Lung microvascular endothelial cell (primary cell): ENCODE measurements at places on chromosomes 3 and 15. TPM values are rescaled to one million over a fixed set of nuclear protein-coding genes. Genes with fewer than 3 reads are reported as not detected.
A peak's percentile ranks its signal among the peaks of the same experiment; 100 is the strongest.

GRCh38 chr3:160754371-160754854 lies 1.6 kb upstream of the PPM1L start:
- DNase-seq = peak; percentile 43

DNA sequence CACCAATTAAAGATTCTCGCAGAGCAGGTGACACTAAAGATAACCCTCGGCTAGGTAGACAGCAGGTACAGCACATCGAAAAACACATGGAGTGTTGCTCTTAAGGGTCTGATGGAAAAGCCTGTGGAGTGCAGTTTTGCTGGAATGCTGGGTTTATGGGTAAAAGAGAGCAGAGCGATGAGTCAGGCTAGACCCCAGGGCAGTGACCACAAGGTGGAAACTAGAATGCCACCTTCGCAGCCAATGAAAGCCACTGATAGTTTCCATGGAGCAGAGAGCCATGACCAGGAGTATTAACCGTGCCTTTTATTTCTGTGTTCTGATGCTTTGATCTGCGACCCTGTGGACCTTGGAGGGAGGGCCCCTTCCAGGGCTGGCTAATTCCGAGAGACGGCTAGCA lies 149.8 kb downstream of the GABRB3 start:
- no peak for DNase-seq

DNA sequence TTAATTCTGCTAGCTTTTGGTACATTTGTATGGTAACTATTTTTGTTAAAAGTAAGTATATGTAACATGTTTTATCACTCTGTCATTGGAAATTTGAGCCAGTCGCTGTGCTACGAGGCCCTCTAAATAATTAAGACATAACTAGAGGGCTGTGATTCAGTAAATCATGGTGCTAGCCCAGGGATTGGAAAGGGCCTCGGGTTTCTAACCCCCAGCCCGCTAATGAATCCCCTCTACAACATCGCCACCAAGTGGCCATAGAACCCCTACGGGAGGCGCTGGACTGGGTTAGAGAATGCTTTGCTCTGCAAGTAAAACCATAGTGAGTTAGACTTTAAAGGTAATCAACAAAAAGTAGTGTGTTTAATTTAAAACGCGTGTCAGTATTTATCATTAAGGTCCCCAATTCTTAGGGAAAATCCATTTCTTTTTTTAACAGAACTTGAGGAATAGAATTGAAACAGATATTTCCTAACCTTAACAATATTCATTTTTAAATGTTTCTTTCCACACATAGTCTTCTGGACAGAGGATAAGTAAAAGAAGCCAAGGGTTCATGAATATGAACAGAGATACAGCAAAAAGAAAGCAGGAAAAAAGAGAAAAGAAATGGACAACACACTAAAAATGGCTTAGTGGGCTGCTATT lies 744.7 kb downstream of the EPHA3 start:
- DNase-seq = no peak

DNA sequence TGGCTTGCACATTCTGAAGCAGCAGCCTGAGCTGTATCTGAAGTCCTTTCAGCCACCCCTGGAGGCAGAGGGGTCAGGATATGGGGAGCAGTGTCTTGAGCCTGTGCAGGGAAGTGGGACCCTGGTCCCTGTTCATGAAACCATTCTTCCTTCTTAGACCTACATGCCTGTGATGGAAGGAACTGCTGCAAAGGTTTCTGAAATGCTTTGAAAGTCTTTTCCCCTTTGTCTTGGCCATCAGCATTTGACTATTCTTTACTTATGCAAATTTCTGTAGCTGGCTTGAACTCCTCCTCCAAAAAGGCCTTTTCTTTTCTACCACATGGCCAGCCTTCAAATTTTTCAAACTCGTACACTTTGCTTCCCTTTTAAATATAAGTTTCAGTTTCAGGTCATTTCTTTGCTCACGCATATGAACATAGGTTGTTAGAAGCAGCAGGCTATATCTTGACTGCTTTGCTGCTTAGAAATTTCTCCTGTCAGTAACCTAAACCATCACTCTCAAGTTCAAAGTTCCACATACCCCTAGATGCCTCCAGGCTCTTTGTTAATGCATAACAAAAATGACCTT lies 62.3 kb downstream of the GALK2 start:
- DNase-seq = no peak

DNA sequence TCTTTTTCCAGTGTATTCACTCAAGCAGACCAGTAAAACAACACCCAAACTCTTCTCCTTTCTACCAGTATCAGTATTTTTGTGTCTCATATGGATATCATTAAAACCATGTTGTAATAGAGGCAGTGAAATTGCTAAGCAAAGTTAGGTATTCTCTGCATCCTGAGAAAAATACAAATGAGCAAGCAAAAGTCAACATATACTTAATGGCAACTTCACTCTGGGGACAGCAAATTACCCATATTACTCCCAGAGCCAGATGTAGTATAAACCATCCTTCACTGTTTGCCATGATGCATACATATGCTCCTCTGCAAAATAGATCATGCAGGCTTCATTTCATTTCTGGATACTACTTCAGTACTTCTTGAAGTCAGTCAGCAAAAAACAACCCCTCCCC lies 22.1 kb downstream of the UBA5 start:
- DNase-seq = no peak

GRCh38 chr15:39934397-39935071 lies 619 bp downstream of the EIF2AK4 start:
- peak; percentile 36 for DNase-seq

- no peak for DNase-seq
These were observed 383.4 kb upstream of the ARRDC4 start for GRCh38 chr15:97576929-97577645.

DNA sequence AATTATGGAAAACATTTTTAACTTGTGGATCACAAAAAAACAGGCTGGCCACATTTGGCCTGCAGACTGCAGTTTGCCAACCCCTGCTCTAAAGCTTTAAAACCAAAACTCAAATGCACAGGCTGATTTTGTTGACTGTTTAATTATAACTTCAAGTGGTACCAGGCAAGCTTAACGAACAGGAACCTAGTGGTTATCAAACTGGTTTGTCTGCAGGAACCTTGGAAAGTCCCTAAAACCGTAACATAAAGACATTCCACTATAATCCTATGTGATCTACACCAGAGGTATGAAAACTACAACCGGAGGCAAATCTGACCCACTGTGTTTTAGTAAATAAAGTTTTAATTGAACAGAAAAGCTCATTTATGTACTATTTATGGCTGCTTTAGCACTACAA lies 52.4 kb downstream of the TBL1XR1 start:
- DNase-seq = no peak

DNA sequence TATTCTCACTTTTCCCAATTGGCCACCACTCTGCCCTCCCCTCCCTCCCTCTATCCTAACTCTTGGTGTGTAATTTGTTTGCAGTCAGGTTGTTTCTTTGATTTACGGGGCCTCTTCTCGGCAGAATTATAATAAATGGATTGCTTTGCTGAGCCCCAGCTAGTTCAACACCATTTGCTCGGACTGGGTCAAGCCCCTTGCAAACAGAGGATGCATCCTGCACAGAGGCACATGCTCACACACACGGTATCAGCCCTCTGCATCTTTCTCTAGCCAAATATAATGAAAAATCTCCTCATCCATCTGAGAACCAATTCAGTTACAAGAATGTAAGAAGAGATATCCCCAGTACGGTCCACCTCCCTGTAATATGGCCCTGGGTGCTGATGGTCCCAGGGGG lies 97.7 kb downstream of the EPHB1 start:
- DNase-seq = no peak

GRCh38 chr3:78506581-78507195 lies 1261.1 kb downstream of the ROBO1 start:
- no peak for DNase-seq

DNA sequence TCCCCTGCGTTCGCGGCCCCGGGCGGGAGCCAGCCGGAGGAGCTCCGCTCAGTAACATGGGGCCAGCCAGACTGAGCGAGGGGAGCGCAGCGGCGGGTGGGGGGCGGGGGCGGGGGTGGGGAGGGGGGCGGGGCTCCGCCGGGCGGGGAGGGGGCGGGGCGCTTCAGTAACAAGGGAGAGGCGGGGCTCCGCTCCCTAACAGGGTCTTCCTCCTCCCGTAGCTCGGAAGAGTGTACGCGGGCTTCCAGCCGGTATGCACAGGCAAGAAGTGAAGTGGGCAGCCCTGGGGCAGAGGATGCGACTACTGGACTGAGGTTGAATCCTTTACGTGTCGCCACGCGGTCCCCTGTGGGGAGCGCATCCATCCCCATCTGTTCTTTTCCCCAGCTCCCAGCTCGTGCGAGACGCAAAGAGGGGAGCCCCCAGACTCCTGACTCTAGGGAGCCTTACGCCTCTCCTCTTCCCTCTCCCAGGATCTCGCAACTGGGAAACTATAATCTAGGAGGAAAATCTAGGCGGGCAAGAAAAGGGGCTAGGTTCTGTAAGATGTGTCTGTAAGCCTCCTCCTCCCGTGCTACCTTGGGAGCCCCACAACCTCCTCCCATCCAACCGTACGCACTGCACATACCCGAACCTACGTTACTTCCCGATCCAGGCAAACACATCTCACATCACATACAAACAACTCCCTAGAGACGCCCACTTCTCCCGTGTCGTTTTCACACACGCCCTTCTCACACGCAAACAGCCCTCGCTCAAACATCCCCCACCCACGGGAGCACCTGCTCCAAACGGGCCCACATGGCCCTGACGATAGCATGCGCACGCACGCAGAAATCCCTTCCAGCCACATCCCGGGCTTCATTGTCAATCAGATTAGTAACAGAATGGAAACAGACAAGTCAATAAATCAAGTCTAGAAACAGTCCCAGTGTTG lies at the start of gene SHF:
TSS of gene SHF (minus strand) at position 73 of the 937 bp plus-strand sequence. CDS start at position 58, 15 bp downstream.
- peak; percentile 10 for DNase-seq

DNA sequence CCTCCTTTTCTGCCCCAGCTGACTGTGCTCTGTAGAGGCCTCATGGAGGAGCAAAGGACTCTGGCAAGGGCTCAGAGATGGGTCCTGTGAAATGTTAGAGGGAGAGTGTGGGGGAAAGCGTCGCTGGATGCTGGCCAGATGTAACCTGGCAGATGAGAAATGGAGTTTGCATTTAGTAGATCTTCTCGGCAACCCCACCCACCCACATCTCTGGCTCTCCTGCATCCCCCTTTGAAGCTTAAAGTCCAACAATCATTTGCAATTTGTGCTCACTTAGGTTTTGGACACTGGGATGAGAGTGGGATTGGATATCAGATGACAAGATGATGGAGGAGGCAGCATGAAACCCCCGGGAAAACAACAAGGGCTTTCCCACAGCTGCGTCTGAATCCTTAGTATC lies 523.6 kb upstream of the MCTP2 start:
- DNase-seq = no peak

The C3orf18 gene
- total RNA-seq = 0.87 and 1.4 TPM in 2 replicates

The GABRB3 gene
- 0.40 TPM in 1 of 2 replicates, not detected in the other for total RNA-seq

The LRRC31 gene
- not detected in 2 replicates for total RNA-seq

The CPA3 gene
- total RNA-seq = under 0.01 TPM in 1 of 2 replicates, not detected in the other

The SNTN gene
- not detected in 2 replicates for total RNA-seq

The STRIT1 gene
- total RNA-seq = not detected in 2 replicates

The CCR8 gene
- not detected in 2 replicates for total RNA-seq

The FBXW12 gene
- not detected in 2 replicates for total RNA-seq

The RTP3 gene
- not detected in 2 replicates for total RNA-seq
